ENCODE measurements at places on chromosomes 7 and 10.

GRCh38 chr7:107068156-107068555, 23.7 kb downstream of the PRKAR2B start:
- DNase-seq = no peak

GRCh38 chr10:112168733-112169132, 14.8 kb downstream of the GPAM start:
- DNase-seq = no peak

GRCh38 chr10:45555795-45556194, 116.8 kb downstream of the ZFAND4 start:
- no peak for DNase-seq

GRCh38 chr7:106017657-106018056, 54.6 kb downstream of the CDHR3 start:
- no peak for DNase-seq

GRCh38 chr7:154853727-154854095, 149.2 kb downstream of the PAXIP1 start:
- DNase-seq = no peak

DNA sequence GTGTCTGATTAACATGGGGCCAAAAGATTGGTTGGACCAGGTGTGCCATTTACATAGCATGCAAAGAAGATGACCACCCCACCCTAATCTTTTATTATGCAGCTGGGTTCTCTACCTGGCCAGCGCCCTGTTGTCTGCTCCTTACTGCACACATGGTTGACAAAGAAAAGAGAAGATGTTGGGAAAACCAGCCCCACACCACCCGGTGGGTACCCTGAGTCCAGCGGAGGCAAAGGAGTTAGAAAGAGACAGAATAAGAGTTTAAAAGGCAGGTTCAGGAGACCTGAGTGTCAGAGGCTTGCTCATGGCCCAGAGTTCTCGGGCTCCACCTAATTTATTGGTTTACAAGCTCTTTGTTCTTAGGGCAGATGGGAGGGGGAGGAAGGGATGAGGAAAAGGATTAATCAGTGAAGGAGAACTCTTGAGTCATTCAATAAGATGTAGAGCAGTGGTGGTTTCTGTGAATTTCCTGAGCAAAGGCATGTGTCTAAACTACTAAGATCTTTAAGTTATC, 24.1 kb upstream of the ABCA13 start:
- DNase-seq = no peak

DNA sequence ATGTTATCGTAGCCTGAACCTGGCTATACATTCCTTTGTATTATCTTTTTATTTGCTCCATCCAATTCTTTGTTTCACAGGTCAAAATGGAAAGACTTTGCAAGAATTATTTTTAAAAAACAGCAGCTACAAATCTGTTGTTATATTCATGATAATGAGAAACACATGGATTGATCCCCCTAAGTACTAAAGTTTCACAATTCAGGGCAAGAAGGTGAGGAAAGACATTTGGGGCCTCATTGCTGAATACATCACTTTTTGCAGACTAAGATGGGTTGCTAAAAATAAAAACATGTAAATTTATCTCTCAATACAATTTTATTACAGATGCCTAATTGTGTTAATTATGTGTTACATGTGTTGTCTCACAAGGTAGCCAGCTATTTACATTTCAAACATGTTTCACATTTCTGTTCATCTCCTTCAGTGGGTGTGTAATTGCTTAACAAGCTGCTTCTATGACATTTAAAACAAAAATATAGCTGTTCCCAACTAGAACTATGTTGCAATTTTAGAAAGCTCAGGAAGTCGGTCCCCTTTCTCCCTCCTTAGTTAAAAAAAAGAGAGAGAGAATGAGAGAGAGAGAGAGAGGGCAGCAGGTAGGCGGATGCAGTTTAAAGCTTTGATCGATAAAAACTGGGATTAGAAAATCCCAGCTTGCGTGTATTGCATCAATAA, 606.3 kb upstream of the FZD8 start:
- DNase-seq = no peak

GRCh38 chr7:89761173-89761572, 393.1 kb upstream of the STEAP1 start:
- no peak for DNase-seq

DNA sequence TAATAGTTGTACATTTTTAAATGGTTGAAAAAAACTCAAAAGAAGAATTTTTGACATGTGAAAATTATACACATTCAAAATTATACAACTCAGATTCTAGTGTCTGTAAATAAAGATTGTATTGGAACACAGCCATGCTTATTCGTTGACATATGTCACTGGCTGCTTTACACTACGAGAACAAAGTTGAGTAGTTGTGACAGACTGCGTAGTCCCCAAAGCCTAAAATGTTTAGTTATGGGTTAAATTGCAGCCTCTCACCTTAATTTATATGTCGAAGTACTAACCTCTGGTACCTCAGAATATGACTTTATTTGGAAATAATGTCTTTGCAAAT, 144.8 kb upstream of the TCF7L2 start:
- no peak for DNase-seq

DNA sequence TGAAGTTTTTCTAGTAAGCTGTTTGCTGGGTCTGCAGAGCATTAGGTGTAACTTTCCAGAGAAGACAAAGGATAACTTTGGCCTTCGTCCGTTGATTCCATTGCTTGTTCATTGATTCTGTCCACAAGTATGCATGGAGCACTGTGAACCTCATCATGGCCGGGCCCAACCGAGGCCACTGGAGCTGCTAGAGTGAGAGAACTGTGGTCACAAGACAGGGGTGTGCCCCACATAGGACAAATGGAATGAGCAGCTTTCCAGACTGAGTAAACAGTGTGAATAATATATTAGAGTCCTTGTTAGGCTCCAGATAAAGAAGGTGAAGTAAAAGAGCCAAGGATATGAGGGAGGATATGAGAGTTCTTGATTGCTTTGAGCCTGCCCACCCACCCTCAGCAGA, 24.9 kb downstream of the MBL2 start:
- no peak for DNase-seq

- no peak for DNase-seq
These were observed 73.8 kb upstream of the PAPSS2 start for GRCh38 chr10:87585565-87586514.

Measured in stimulated activated CD4-positive, alpha-beta T cell treated with anti-CD3 and anti-CD28 coated beads, Interleukin-4, amount 100 ng/mL, for 4 hours (primary cell).